Subcutaneous preadipocyte (primary cell): ENCODE measurements at places on chromosomes 2 and 18. TPM values are rescaled to one million over a fixed set of nuclear protein-coding genes. Genes with fewer than 3 reads are reported as not detected.

SDC1 gene
- 6.6 and 20.3 TPM in 2 replicates for total RNA-seq

FBXO15 gene
- 0.37 and 0.78 TPM in 2 replicates for total RNA-seq

DAPL1 gene
- total RNA-seq, result not detected in 2 replicates

ASB1 gene
- total RNA-seq, result 23.5 and 28.2 TPM in 2 replicates

POTEI gene
- not detected in 2 replicates for total RNA-seq

GAREM1 gene
- 7.2 and 8.1 TPM in 2 replicates for total RNA-seq

SANBR gene
- total RNA-seq, result 8.5 and 10.4 TPM in 2 replicates

SPP2 gene
- total RNA-seq, result not detected in 2 replicates

ZBTB7C gene
- under 0.01 TPM in 2 replicates for total RNA-seq

KCNE4 gene
- total RNA-seq, result 0.73 and 1.6 TPM in 2 replicates

RBKS gene
- total RNA-seq, result 0.73 and 2.0 TPM in 2 replicates

MCM6 gene
- 17.6 and 24.8 TPM in 2 replicates for total RNA-seq

SLC5A7 gene
- not detected in 2 replicates for total RNA-seq

IL1RL1 gene
- total RNA-seq, result under 0.01 and 0.39 TPM in 2 replicates

TLX2 gene
- under 0.01 TPM in 1 of 2 replicates, not detected in the other for total RNA-seq

CPLX4 gene
- total RNA-seq, result not detected in 2 replicates

ACTG2 gene
- total RNA-seq, result 0.73 TPM in 1 of 2 replicates, not detected in the other

RESP18 gene
- total RNA-seq, result not detected in 2 replicates

EFEMP1 gene
- 72.9 and 296 TPM in 2 replicates for total RNA-seq

RGPD4 gene
- total RNA-seq, result not detected in 2 replicates

KRTCAP3 gene
- 0.39 TPM in 1 of 2 replicates, not detected in the other for total RNA-seq

MAT2A gene
- total RNA-seq, result 127 and 158 TPM in 2 replicates

EIF4E2 gene
- total RNA-seq, result 73.1 and 91.3 TPM in 2 replicates
